ENCODE measurements at places on chromosomes 13 and 19.

- no peak for DNase-seq
Observed at GRCh38 chr19:5134691-5135090, 165.8 kb downstream of the KDM4B start.

GRCh38 chr13:111139873-111140561 lies 24.9 kb downstream of the ARHGEF7 start:
- no peak for DNase-seq

- no peak for DNase-seq
Observed at GRCh38 chr19:2319551-2319950, 8.8 kb downstream of the LSM7 start.

GRCh38 chr13:112441226-112441625 lies 65.1 kb downstream of the SPACA7 start:
- no peak for DNase-seq

- no peak for DNase-seq
Observed at GRCh38 chr13:21590231-21590630, 13.7 kb downstream of the MICU2 start.
